Common myeloid progenitor, CD34-positive (primary cell): ENCODE measurements at places on chromosomes 7 and 10.

DNA sequence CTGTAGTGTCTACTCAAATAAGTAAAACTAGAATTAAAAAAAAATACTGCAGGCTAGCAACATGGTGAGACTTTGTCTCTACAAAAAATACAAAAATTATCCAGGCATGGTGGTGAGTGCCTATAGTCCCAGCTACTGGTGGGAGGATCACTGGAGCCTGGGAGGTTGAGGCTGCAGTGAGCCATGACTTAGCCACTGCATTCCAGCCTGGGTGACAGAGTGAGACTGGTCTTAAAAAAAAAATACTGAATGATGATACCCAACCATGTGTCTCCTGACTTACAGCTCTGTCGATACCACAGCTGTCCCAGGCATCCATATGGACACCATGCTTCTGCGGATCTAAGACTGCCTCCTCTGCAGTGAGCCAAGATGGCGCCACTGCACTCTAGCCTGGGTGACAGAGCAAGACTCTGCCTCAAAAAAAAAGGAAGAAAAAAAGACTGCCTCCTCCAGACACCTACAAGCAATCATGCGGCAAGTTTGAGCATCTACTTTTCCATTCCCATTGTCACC lies 7.9 kb upstream of the FRAT1 start:
- no peak for DNase-seq

- DNase-seq, result no peak
These were observed 34.2 kb downstream of the ACTA2 start for GRCh38 chr10:88918191-88918905.

- DNase-seq, result no peak
These were observed 30.7 kb upstream of the TTYH3 start for GRCh38 chr7:2601065-2601464.

DNA sequence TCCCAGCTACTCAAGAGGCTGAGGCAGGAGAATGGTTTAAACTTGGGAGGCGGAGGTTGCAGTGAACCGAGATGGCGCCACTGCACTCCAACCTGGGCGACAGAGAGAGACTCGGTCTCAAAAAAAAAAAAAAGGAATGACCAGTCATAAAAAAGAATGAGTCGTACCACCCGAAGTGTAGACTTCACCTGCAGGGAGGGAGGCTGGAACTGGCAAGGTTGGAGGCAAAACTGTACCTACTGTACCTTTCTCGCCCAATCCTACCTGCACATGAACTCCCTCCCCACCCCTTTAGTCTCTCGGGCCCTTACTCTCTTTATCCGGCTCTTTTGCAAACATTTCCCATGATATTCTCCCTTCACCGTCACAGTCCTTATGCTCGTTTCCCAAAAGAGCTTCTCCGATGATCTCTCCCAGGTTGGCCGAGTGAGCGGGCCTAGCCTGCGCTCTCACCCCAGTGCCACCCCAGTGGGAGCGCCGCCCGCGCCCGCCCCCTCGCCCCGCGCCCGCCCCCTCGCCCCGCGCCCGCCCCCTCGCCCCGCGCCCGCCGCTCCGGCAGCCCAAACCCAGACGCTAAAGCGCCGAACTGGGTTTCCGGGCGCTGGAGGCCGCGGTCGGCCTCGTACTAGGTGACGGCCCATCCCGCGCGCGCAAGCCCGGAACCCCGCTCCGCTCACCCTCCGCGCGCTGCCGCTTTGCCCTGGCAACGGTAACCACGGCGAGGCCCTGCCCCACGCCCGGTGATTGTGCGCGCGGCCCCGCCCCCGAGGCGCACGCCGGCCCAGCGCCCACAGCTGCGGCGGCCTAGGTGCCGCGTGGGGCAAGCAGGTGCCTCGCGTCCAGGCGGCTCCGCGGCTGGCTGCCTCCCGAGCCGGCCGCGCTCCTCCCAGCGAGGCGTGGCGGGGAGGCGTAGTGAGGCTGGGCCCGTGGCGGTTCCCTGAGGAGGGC lies at the start of gene SMKR1:
TSS of gene SMKR1 (plus strand) at position 772 of the 948 bp plus-strand sequence. CDS start 294 bp downstream, outside the sequence.
- peak; percentile 86 for DNase-seq

DNA sequence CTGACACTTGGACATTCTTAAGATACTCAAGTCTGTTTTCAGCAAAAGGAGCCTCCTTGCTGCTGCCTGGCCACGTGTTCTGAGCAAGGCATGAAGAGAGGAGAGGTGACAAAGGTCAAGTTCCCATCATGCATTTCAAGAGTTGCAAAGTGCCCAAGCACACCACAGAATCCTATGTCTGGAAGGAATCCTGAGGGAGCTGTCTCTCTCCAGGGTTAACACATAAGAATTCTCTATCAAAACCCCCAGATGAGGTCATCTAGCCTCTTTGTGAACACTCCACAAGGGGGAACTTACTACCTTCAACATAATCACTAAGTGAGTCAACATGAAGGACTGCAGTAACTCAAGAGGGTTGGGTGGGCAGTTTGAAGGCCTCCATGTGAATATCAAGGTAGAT lies 155.5 kb downstream of the RNF216 start:
- no peak for DNase-seq
